NCI-H2107 (cell line): ENCODE measurements at places on chromosomes 2 and 18.

- DNase-seq = no peak
Measured at GRCh38 chr18:67519592-67519991, 3.1 kb upstream of the DSEL start.

DNA sequence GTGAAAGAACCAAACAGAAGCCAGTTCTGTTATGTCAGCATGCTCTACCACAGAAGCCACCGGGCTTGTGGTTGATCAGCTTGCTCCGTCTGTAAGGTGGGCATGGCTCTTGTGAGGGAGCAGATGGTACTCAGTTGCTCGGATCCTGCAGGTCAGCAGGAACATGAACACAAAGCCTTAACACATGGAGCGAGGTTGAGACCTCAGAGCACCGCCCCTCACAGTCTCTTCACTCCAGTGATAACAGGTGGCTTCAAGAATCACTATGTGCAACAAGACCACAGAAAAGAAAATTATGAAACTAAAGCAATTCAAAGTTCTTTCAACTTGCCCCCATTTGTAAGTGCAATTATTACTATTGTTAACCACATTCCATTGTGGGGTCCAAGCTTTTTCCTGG lies 72.1 kb downstream of the OSBPL6 start:
- no peak for DNase-seq

GRCh38 chr2:64296695-64297346 lies 152.6 kb upstream of the PELI1 start:
- no peak for DNase-seq

- no peak for DNase-seq
Measured at GRCh38 chr2:186737732-186738508, 44.1 kb downstream of the FAM171B start.

DNA sequence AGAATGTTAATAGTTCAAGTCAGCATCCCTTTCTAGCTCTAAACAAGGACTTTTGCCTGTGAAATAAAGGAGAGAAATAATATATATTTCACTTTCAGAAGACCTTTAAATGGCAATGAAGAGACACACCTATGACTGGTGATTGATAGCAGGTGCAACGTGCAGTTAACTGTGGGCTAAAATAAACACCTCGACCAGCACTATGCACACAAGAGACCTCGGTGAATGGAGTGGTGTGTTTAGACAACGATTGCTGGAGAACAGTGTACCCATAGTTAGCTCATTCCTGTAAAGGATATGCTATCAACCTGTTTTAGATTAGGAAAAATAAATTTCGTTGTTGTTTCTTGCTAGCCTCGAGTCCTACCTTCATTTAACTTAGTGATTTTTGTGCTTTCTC lies 143.4 kb downstream of the NR4A2 start:
- no peak for DNase-seq

GRCh38 chr2:46164529-46165301 lies 132.5 kb upstream of the EPAS1 start:
- DNase-seq = no peak

DNA sequence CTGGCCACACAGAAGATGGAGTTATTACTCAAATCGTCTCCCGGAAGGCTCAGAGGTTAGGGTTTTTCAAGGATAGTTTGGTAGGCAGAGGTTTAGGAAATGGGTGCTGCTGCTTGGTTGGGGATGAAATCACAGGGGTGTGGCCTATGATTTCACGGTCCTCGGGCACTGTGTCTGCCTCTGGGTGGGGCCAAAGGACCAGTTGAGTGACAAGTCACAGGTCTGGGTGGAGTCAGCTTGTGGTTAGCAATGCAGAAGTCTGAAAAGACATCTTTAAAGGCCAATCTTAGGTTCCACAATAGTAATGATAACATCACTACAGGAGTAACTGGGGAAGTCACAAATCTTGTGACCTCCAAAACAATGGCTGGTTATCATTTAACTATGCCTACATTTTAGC lies 387.8 kb downstream of the ZNF521 start:
- no peak for DNase-seq

GRCh38 chr2:190653931-190654330 lies 5.0 kb downstream of the NAB1 start:
- DNase-seq = no peak

GRCh38 chr2:158570869-158571268 lies 114.1 kb downstream of the PKP4 start:
- no peak for DNase-seq

- DNase-seq = no peak
Measured at GRCh38 chr2:85183479-85183878, 50.3 kb downstream of the TCF7L1 start.

- no peak for DNase-seq
Measured at GRCh38 chr2:135694711-135695110, 46.9 kb upstream of the UBXN4 start.

DNA sequence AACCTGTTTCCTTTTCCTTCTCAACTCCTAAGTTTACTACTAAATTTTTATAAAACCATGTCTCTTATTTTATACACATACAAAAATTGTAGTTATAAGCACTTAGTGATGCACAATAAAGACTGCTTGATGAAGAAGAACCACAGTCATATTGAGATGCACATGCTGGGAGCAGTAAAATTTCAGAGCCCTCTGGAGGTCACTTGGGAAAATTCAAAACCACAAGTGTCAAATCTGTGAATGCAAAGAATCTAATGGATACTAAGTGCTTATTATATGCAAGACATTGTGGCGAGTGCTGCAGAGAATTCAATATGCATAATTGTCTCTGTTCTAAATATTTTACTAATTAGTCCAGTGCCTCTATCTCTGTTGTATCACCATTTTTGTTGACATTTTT lies 180.5 kb downstream of the VWC2L start:
- no peak for DNase-seq

DNA sequence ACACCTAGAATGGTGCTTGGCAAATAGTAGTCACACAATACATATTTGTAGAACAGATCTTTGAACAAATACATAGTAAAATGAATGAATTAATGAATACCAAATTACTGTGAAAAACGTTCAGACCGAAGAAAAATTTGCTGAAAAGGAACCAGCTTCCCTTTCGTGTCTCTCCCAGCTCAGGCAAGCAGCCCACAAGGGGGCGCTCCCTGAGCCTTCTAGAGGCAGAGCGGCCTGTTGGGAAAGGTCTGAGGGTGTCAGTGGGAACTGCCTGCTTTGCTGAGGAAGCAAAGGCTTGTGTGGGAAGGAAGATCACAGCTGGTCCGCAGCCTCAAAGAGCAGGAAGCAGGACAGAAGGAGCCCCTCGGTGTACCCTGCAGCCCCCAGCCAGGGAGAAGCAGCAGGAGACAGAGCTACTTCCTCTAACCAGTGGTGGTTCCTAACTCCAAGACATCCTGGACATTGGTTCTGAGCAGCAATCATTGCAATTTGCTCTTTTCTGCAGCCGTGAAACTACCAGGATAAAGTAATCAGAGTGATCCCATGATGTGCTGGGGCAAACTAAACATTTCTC lies 231.1 kb downstream of the ANKRD30B start:
- no peak for DNase-seq

DNA sequence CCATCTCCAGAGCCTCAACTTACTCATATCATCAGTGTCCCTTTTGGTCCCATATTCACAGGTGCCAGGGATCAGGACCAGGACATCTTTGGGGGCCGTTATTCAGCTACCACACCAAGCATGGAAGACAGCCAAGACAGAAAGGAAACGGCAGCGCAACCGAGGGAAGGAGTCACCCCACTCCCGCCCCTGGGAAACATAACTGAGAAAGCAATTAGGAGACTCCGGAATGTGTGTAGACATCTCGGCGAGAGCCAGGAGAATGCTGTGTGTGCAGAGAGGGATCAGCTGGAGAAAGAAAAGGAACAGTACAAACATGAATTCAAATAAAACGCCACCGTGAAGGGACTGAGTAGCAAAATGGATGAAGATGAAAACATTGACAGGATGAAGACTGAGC lies 13.4 kb upstream of the BOK start:
- no peak for DNase-seq

DNA sequence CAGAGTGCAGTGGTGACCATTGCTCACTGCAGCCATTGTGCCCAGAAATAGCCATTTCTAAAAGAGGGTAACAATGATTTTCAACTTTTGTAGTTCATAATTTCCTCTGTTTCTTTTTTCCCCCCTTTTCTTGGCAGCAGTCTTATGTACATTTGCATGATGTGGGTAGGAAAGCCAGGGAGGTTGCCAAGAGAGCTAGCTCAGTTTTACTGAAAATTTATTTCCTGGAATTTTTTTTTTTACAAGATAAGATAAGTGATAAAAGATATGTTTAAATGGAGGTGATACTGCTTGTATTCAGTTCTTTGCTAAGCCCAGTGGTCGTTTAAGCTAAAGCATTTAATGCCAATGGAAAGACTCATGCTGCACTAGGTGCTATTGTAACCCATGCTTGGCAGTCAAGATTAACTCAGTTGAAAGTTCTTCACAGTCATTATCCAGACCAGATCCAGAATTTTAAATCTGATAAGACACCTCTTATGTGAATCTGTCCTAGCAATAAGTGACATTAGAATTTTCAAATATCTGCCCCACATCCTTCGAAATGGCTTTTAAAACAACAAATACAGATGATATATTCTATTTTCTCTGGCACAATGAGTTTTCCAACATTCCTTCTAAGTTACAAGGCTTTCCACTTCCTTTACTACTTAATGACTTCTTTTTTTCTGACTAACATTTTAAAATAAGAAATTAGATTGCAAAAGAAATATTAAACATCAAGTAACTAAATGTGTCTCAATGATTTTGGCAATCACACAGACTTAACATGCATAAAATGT lies 4.4 kb upstream of the ATP8B1 start:
- no peak for DNase-seq

DNA sequence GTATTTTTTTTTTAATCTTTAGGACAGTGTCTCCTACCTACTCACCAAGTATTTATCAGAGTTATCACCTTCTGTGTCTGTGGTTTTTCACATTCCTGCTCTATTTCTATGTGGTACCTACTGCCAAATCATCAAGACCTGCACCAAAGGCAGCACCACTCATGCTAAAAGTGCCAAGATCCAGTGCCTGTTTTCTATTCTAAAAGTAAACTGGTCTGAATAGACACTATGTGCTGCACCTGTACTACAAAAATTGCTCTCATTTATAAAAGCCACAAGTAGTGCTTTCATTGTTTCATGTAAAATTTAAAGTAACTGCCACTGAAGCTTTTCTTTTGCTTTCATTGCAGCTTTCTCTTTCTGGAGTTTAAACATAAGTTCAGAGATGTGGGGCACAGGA lies 103.9 kb upstream of the GULP1 start:
- no peak for DNase-seq

- DNase-seq = no peak
Measured at GRCh38 chr2:156908825-156909224, 348.7 kb upstream of the GALNT5 start.

DNA sequence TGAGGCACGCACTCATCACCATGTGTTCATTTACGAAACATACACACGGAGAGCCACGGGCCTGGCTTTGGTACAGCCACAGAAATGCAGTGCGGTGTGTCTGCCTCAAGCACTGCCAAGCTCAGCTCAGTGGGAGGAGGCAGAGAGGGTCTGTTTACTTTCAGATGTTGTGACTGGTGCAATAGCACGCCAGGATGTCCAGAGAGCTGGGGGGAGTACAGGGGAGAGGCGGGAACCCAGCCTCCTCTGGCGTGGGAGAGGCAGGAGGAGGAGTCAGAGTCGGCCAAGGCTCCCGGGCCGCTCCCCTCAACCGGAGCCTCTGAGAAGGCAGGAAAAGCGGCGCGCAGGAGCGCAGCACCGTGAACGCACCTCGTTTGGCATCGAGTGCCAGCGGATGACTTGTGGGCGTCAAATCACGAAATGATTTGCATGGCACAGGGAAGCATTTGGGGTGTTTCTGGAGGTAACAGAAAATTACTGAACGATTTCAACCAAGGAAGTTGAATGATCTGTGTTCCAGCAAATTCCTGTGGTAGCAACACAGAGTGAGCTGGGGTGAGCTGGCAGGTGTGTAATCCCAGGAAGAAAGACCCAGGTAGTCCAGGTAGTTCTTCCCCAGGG lies 143.0 kb downstream of the ZNF516 start:
- peak; percentile 67 for DNase-seq

GRCh38 chr2:111643759-111644158 lies 240.2 kb downstream of the ANAPC1 start:
- no peak for DNase-seq

DNA sequence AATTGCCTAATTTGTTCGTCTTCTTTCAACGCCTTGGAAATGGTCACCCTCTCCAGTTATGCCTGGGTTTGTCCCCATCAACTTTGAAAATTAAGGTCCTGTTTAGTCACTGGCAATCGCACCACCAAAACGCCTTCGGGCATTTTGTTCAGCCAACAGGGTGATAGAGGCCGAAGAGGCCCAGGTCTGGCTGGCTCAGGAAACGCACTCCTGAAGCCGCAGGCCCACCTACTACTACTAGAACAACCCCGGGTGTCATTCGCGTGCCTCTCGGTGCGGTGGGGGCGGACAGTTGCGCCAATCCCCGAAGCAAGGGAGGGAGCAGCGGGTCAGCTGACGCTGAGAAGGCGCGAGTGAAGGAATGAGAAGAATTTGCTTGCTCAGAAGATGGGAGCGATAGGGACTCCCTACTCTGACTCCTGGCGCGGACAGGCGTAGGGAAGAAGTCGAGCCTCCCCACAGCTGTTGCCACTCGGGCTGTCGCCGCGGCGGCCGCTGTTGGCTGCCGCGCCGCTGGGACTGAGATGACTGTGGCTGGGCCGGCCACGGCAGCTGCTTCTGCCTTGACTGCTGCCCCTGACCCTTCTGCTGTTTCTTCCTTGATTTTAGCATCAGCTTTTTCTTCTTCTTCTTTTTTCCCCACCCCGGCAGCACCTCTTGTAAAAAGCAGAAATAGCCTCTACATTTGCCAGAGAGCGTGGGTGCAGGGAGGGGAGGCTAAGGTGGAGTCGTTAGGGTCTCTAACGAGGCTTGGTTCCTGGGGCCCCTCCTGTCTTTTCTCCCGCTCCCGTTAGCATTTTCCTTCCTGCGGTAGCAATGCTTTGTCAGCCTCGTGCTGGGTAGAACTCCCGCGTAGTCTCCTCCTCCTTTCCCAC lies 387.6 kb downstream of the FIGN start:
- DNase-seq = no peak

GRCh38 chr2:88671786-88672427 lies 19.6 kb upstream of the RPIA start:
- DNase-seq = peak; percentile 10

- no peak for DNase-seq
Measured at GRCh38 chr2:225013425-225014365, 28.6 kb downstream of the DOCK10 start.

- DNase-seq = no peak
Measured at GRCh38 chr2:173814306-173814705, 150.9 kb downstream of the SP3 start.

- no peak for DNase-seq
Measured at GRCh38 chr2:82139979-82140611, 1835.5 kb upstream of the LRRTM1 start.

GRCh38 chr2:68767031-68767961 lies 32.7 kb downstream of the ARHGAP25 start:
- DNase-seq = no peak

- DNase-seq = no peak
Measured at GRCh38 chr2:240349133-240350005, 86.1 kb upstream of the GPC1 start.
